AG04449 (cell line): ENCODE measurements at places on chromosomes 2 and 18.

- DNase-seq: no peak
Measured at GRCh38 chr2:239113171-239113570, 265.3 kb downstream of the TWIST2 start.

- DNase-seq: no peak
Measured at GRCh38 chr2:237642038-237642734, 14.8 kb downstream of the LRRFIP1 start.

DNA sequence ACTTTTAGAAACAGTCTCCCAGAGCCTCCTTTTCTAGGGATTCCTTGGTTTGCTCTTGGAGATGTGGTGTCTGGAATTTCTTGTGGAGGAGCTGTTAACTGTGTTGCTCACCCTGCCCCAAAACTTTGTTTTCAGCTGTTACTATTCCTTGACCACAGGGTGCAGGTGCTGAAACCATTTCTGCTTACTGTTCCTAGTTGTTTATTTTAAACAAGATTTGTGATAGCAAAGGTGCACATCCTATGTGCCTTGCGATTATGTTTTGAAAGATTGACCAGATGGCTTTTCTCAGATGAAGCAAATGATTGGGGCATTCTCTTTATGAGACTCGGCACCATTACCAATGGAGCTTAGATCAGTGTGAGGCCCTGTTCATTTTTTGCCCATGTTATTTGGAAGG, 111.2 kb downstream of the RAB3GAP1 start:
- no peak for DNase-seq

GRCh38 chr2:84899304-84900204, 5.9 kb upstream of the TMSB10 start:
- DNase-seq: no peak

DNA sequence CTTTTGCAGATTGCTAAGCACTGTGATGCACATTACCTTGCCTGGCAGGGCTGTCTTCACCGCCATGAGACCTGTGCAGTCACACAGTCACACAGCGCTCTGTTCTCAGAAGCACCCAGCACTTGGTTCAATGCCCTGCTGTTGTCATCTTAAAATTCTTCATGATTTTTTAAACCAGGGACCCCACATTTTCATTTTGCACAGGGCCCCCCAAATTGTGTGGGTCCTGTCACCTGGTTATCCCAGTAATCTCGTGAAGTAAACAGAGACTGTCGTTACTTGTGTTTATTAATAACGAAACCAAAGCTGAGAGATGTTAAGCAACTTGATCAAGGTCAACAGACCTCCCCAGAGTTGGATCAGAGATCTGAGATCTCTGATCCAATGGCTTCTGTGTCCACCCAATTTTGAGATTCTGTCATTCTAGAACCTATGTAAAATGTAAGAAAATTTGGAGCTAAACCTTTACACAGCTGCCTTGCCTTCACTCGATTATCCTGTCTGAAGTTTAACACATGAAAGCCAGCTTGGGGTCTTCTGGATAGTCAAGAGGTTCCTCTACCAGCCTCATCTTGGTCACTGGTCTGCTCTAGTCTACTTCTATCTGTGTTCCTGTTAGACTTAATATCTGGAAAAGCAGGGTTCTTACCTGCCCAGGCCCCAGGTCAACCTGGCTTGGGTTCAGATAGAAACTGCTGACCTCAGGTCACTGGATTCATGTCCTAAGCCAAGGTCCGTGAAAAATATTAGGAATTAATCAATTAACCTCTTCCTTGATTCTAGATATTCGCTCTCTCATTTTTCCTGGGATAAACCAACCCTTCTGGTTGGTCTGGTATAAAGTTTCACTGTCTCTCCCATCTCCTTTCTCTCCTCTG, 13.7 kb upstream of the TTC39C start:
- no peak for DNase-seq

GRCh38 chr2:199484927-199485326, 27.2 kb upstream of the SATB2 start:
- DNase-seq: no peak

DNA sequence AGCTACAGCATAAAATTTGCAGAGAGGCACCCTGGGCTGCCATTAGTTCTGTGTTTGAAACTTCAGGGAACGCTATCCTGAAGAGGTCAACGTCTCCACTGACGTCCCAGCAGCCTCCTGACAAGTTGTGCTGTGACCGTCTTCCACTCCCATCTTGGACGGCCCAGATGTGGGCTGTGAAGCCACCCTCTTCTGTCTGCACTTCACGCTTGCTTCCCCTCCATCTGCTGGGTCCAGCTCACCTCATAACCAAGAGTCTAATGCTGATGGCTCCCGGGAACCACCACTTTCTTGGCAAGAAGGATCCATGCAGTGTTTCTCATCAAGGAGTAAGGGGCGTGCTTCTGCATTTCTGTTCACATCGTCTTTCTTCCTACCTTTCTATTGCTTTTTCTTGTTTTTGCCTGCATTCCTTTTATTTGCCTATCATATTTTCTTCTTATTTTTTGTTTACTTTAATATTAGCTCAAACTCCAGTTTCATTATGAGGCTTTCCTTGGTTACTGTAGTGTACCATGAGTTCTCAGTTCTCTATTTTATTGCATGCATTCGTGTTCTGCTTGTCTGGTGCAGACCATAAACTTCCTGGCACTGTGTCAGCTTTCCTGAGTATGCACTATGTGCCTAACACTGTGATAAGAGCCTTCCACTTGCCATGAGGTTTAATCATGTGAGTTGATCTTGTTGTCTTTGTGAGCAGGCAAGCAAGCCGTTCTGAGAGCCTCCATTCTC, 631.8 kb upstream of the RAB6C start:
- no peak for DNase-seq

DNA sequence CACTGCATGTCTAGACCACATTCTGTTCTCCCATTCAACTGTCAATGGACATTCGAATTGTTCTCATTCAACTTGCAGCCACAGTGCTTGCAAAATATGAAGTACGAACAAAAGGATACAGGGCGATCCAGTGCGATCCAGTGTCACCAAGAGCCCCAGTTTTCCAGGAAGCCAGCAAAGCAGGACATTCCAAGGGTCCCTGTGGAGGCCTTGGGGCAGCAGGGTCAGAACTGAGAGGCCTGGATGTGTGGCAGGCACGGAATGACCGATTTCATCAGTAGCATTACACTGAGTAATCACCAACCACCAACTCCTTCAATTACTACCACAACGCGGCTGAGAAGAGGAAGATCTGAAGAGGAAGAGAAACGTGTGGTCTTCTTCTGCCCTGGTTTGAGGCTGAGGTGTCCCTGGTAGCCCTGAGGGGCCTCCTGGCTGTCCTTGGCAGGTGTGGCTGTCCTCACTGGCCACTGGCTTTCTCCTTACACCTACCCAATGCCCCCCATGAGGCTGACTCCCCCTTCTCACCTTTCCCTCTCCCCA, 172.7 kb upstream of the FHL2 start:
- DNase-seq: no peak

DNA sequence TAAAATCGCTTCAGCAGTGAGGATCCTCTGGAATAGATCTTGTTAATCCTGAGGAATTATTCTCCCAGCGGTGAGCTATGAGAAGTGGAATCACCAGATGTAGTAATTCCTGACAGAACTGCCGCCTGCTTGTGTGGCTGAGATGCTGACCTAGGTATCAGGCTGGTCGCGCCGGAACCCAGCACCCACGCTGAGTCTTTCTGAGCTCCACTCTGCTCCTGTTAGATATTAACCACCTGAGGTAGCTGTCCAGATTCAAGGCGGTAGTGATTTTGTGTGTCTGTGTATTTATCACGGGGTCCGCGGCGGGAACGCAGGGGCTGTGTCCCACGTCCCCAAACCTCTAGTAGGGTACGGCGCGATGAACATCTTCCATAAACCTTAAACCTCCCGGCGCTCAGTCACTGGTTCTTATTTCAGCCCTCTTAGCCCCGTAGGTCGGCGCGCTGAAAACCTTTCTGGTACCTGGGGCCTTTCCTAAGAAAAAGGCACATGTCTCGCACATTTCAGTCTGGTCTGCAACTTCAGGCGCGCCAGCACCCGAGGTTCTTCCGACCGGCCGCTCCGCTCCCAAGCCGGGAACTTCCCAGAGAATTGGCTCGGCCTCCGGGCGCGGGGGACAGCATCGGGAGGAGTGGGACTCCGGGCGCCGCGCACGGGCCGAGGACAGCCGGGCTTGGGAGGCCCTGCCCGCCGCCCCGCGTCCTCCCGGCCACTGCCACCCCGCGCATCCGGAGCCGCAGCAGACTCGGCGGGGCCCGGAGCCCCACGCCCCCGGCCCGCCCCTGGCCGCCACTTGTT, 542 bp upstream of the CNNM3 start:
- DNase-seq: no peak
